ENCODE measurements at places on chromosomes 4 and X. TPM values are rescaled to one million over a fixed set of nuclear protein-coding genes. Genes with fewer than 3 reads are reported as not detected.
A peak's percentile ranks its signal among the peaks of the same experiment; 100 is the strongest.

DNA sequence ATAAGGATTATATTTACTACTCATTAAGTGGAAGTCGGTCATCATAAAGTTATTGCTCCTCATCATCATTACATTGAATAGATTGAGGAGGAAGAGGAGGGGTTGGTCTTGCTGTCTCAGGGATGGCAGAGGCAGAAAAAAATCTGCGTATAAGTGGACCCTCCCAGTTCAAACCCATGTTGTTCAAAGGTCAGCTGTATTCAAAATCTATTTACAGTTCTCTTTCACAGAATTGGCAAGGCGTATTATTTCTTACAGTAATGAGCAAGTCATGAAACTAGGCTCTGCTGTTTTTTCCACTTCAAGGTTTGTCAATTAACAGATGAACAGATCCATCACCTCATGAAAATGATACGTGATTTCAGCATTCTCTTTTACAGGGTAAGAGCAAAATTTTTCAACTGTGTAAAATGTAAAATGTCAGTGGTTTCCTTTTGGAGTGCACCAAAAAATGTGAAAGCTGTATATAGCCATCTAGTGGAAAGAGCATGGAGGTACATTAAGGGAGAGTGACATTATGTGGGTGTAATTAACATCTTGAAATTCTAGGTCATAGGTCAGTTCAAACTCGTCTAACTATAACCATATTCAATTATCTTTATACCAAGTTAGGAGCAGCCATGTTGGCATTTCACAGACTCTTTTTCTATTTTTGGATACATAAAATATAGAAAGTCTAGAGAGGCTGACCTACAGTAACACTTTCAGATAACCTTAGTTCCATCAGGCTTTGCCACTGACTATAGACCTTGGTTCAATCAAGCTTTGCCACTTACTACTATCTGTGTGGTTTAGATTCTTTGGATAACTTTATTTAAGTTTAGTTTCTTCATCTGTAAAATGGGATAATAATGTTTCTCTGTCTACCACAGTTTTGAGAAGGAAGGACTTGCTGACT lies 30.1 kb downstream of the NEIL3 start:
- DNase-seq = peak; percentile 23

GRCh38 chr4:76679691-76680090 lies 218.3 kb downstream of the SOWAHB start:
- DNase-seq = no peak

CXCL11 gene
- total RNA-seq = 7.1 TPM

TENT5D gene
- not detected for total RNA-seq

- DNase-seq = no peak
Measured at GRCh38 chrX:63652086-63652765, 132.8 kb downstream of the ARHGEF9 start.

SMPX gene
- 0.99 TPM for total RNA-seq

APOO gene
- 24.6 TPM for total RNA-seq

DNA sequence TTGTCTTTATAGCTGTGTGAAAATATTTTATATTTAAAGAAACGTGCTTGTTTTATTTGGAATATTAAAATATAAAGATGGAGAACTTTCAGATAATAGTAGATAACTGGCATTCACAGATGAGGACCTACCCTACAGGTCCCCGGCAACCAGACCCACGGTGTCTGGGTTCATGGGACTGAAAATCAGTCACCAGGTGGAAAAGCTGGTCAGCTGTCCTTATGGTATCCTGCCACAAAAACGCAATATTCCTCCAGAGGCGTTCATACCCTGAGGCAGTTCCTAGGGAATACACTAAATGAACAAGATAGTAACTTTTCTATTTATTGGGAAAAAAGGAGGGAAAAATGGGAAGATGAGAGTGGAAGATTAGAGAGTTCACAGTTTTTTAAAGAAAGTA lies 1.2 kb downstream of the TLR6 start:
- DNase-seq = no peak

DNA sequence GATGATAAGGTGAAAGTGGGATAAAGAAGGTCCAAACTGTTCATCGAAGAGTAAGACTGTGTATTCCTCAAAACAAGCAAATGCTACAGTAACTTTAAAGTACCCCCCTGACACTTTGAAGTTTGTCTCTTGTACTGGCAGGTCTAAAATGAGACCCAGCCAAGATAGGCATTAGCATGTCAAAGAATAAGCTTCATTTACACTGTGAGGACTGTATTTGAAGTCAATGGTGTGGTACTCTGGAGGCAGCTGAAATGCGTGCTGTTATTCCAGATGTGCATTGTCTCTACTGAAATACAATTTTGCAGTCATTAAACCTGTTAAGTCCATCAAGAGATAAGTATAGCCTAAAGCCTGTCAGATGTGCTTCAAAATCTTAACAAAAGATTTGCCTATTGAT lies 288.9 kb upstream of the TECRL start:
- DNase-seq = no peak

Measured in thymus (tissue), 14 donors.